Left lung (tissue), 14 donors: ENCODE measurements at places on chromosomes 5 and 9. TPM values are rescaled to one million over a fixed set of nuclear protein-coding genes. Genes with fewer than 3 reads are reported as not detected.

ENG gene
- total RNA-seq, result 173 TPM

CNTNAP3B gene
- total RNA-seq, result 3.4 TPM

NFIL3 gene
- total RNA-seq, result 46.4 TPM

DNAH5 gene
- total RNA-seq, result 3.5 TPM

SIGMAR1 gene
- 50.5 TPM for total RNA-seq

COL23A1 gene
- total RNA-seq, result 1.6 TPM

PCDHB3 gene
- total RNA-seq, result 2.0 TPM

UBE2D2 gene
- 122 TPM for total RNA-seq
